Activated CD4-positive, alpha-beta memory T cell treated with anti-CD3 and anti-CD28 coated beads, Interleukin-2, amount 10 ng/mL, durations not matched to agents 7 days and 5 days (primary cell): ENCODE measurements at places on chromosomes 7 and 10. TPM values are rescaled to one million over a fixed set of nuclear protein-coding genes. Genes with fewer than 3 reads are reported as not detected.
A peak's percentile ranks its signal among the peaks of the same experiment; 100 is the strongest.

DNA sequence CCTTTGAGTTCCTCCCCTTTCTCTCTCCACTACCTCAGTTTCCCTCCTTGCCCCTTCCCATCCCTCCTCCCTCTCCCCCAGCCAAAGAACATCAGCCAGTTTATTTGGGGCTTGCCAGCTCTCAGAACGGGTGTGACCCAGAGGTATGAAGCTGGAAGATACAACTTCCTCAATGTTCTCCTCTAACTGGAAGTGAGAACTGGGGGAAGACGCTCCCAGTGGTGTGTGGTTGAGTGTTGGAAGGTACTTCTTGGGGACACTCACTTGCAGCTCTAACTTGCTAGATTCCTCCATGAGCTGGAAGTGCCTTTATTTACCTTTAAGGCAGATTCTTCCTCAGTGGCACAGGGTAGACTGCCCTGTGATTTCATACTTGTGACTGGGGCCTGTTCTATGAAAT is 110.5 kb upstream of the HABP2 start:
- no peak overlapping the region for H3K27ac ChIP-seq
- H3K4me3 ChIP-seq, result no peak overlapping the region
- H3K27me3 ChIP-seq, result peaks cover 13% of the 10 kb centered on the region
- DNase-seq, result no peak
- H3K36me3 ChIP-seq, result no peaks in the 10 kb centered on the region

- H3K4me1 ChIP-seq, result peaks cover 41% of the 10 kb centered on the region
- H3K36me3 ChIP-seq, result peaks cover 64% of the 10 kb centered on the region
- no peak for DNase-seq
- peak overlapping the region; percentile 66 for H3K27ac ChIP-seq
- H3K27me3 ChIP-seq, result no peaks in the 10 kb centered on the region
These were observed 60.0 kb downstream of the WAC start for GRCh38 chr10:28592953-28593352.

DNA sequence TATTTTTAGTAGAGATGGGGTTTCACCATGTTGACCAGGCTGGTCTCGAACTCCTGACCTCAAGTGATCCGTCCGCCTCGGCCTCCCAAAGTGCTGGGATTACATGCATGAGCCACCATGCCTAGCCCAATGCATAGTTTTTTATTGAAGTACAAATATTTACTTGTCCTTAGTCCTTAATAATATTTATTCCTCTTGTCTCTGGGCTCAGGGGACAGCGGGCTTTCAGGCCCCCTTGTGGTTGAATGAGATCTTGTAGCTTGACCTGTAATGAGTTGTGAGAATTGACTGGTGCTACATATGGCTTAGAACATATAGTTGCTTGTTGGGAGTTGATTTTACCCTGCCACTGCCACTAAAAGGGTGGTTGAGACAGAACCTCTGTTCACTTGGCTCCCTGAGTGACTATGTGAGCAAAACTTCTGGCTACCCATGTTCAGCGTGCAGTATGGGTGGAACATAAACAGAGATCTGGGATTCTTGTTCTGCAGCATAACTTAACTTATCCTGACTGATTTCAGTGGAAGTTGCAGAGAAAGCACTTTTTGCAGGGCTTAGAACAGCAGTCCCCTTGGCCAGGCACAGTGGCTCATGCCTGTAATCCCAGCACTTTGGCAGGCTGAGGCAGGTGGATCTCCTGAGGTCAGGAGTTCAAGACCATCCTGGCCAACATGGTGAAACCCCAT is 14.9 kb downstream of the CCL26 start:
- H3K4me1 ChIP-seq, result no peaks in the 10 kb centered on the region
- H3K27me3 ChIP-seq, result no peaks in the 10 kb centered on the region
- no peaks in the 10 kb centered on the region for H3K36me3 ChIP-seq
- no peak overlapping the region for H3K4me3 ChIP-seq

- H3K4me3 ChIP-seq, result no peak overlapping the region
- no peaks in the 10 kb centered on the region for H3K27me3 ChIP-seq
- no peak overlapping the region for H3K27ac ChIP-seq
- no peaks in the 10 kb centered on the region for H3K36me3 ChIP-seq
- H3K4me1 ChIP-seq, result no peaks in the 10 kb centered on the region
These were observed 275.2 kb downstream of the POU6F2 start for GRCh38 chr7:39252916-39253315.

Gene SGCE
- 0.93 TPM for total RNA-seq

Gene ADCYAP1R1
- total RNA-seq, result not detected
